ENCODE measurements at places on chromosomes 2 and 18. TPM values are rescaled to one million over a fixed set of nuclear protein-coding genes. Genes with fewer than 3 reads are reported as not detected.

DNA sequence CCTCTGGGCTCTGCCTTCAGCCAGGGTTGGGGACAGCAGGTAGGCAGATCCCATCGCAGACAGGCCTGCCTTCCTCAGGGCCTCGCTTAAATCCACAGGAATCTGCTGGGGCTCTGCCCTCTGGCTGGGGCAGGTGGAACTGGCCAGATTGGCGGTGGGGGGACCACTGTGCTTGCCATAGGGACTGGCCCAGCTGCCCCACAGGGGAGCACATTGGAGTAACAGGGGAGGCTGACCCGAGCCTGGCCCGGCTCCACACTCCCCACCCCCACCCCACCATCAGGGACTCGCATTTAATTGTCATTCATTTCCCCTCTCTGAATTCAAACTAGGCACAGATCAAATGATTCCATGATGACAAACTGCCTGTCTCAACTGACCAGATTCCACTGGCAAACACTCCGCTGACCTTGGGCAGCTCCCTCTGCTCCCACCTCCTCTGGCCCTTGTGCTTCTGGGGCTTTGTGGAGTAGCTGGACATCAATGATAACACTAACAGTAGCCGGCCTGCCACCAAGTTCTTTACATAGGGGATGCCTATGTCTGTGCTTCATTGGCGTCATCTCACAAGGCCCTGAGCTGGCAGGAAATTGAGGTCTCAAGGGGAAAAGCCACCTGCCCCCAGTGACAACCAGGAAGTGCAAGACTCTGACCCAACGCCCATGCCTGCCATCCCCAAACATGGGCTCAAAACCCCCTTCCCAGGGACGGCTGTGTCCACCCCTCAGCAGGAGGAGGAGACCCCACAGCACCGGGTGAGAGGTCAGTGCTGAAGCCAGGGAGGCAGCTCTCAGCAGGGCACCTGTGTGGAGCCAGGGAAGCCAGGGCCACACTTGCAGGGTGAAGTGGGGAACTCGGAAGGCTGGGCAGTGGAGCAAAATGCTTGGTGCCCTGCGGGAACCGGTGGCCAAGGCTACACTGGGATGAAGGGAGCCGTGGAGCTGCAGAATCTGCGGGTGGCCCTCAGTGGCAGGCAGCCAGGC, 2.1 kb upstream of the B3GNT7 start:
- peaks cover 58% of the 10 kb centered on the region for H3K4me1 ChIP-seq
- H3K36me3 ChIP-seq = no peaks in the 10 kb centered on the region
- H3K27ac ChIP-seq = peak overlapping the region; percentile 95
- DNase-seq = peak; percentile 67
- H3K4me3 ChIP-seq = peak overlapping the region; percentile 65

- H3K4me1 ChIP-seq = no peaks in the 10 kb centered on the region
- H3K27ac ChIP-seq = no peak overlapping the region
- no peaks in the 10 kb centered on the region for H3K27me3 ChIP-seq
- no peak for DNase-seq
- no peak overlapping the region for H3K4me3 ChIP-seq
Observed at GRCh38 chr2:12896318-12896982, 179.7 kb downstream of the TRIB2 start.

DNA sequence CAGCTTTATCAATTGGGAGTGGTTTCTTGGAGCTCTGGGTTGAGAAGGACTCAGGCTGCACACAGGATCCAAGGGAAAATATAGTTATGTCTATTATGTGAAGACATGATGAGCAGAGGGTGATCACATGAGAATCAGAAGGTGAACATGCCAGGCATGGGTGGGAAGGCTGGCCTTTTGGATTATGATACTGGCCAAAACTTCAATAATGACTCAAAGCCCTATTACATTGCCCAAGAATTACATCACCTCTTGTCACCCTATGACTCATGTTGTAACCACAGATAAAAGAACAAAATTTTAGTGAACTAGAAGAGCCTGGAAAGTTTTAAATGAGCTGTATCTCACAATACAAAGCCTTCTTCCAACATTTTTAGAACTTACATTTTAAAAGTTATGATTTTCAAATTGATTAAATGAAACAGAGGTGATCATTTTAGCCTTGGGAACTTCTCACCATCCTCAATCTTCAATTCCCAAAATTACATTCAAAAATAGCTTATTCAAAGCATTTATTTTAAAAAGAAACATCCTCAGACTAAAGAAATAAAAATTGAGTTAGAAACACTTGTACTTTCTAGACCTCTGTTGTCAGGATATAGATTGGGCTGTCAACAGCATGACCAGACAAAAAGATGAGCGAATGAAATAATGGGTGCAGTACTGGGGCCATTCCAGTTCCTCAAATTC, 428.3 kb downstream of the MBD2 start:
- no peak overlapping the region for H3K27ac ChIP-seq
- H3K4me3 ChIP-seq = no peak overlapping the region
- no peaks in the 10 kb centered on the region for H3K4me1 ChIP-seq
- H3K36me3 ChIP-seq = no peaks in the 10 kb centered on the region

DNA sequence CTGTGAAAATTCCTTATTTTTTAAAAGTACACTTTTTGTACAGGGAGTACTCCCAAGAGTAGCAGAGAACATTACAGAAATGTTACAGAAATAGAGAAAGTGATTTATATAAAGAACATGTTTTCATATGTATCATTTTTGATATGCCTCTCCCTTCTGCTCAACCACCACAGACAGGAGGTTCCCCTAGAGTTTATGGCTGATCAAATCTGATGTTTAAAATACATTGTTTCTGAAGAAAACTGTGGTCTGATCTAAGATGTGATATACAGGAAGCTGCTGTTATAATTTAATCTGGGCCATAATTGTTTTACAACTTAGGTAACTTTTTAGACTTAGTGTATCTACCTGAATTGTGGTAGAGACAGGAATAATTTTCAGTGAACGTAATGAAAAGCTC, 37.0 kb downstream of the STAT4 start:
- H3K4me1 ChIP-seq = peaks cover 36% of the 10 kb centered on the region
- H3K27ac ChIP-seq = no peak overlapping the region
- H3K27me3 ChIP-seq = no peaks in the 10 kb centered on the region
- no peak overlapping the region for H3K4me3 ChIP-seq
- H3K36me3 ChIP-seq = no peaks in the 10 kb centered on the region
- no peak for DNase-seq

- H3K27ac ChIP-seq = no peak overlapping the region
- H3K4me3 ChIP-seq = no peak overlapping the region
- no peaks in the 10 kb centered on the region for H3K27me3 ChIP-seq
- DNase-seq = no peak
- no peaks in the 10 kb centered on the region for H3K4me1 ChIP-seq
- H3K36me3 ChIP-seq = no peaks in the 10 kb centered on the region
Observed at GRCh38 chr18:37335409-37335736, 230.2 kb downstream of the CELF4 start.

DNA sequence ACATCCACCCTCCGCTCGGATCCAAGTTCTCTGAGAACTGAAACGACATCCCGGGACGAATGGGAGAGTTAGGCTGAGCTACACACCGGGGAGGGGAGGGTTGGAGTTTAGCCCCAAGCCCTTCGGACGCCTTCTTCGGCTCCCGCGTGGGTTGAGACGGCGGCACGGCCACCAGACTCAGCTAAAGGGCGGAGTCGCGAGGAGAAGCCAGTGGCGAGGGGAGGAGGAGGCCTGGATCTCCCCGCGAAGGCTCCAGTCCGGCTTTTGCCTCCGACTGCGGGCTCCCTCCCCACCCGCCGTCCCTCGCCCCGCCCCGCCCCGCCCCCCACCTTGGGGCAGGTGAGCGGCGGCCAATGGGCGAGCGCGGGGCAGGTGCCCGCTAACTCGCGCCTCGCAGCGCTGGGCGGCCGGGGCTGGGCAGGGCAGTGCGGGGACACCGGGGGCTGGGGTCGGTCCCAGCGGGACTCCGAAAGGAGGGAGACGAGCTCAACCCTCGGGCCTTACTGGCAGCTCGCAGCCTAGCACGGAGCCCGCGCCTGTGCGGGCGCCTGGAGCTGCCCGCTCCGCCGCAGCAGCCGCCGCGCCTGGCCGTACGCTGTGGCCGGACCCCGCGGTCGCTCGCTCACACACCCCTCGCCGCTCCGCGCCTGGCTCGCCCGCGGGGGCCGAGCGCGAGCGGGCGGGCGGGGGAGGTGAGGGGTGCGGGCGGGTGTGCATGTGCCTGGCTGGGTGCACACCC, at the start of gene EMX1:
Gene EMX1, plus strand, starts transcription at position 382 of the 739 bp plus-strand sequence. Its CDS starts 334 bp downstream, at position 716.
- H3K27ac ChIP-seq = peak within 1 kb of the TSS; percentile 48
- DNase-seq = no peak
- H3K4me3 ChIP-seq = peak within 1 kb of the TSS; percentile 75
- no peaks in the 10 kb centered on the region for H3K36me3 ChIP-seq

The HOXD11 gene
- total RNA-seq = not detected

The PHOSPHO2 gene
- total RNA-seq = 3.2 TPM

All from GM12878 (cell line).